ENCODE measurements at places on chromosomes 1 and 21.
A peak's percentile ranks its signal among the peaks of the same experiment; 100 is the strongest.

DNA sequence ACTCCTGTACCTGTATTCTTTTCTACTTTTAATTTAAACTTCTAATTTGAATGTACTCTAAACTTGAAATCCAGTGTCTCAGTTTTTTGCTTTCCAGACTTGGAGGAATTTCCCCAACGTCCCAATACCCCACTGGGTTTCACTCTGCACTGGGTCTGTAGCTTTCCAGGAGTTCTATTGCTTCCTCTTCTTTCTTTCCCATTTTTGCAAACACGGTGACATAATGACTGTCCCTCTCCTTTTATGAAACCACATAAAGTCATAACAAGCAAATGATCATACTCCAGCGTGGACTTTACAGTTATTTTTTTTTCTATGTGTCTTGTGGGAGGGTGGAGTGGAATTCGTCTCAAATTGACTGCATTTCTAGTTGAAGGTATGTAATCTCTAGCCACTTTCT, 97.1 kb downstream of the FASLG start:
- DNase-seq = no peak

DNA sequence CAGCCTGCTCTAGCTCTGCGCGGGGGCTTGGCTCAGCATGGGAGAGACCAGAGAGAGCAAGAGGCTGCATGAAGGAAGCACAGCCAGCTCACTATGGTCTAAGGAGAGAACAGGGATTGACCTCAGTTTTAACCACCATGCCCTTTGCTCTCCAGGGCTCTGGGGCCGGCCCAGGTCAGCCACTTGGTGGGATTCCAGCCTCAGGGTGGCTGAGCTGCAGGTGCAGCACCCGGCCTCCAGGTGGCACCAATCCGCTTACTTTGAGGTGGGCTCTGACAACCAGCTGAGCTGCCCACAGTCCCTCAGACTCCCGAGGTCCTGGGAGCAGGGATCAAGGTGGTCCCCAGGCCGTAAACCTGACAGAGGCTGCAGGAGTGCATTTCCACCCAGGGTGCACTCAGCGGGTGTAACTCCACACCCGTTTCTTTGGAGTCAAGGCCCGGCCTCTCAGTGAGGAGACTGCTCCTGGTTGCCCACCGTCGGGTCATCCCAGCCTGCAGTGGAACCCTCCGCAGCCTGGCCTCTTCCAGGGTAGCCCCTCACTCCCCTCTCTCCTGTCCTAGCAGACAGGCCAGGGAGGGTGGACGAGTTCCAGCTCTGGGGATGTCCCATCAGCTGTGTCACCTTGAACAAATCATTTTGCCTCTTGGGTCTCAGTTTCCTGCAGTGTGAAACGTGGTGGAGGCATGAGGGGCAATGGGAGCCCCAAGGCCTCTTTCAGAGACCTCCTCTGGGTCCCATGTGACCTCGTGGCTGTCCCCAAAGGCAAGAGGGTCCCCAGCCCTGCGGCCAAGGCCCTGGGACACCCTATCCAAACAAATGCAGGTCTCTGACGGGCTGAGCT, 607 bp upstream of the LGR6 start:
- peak; percentile 38 for DNase-seq

DNA sequence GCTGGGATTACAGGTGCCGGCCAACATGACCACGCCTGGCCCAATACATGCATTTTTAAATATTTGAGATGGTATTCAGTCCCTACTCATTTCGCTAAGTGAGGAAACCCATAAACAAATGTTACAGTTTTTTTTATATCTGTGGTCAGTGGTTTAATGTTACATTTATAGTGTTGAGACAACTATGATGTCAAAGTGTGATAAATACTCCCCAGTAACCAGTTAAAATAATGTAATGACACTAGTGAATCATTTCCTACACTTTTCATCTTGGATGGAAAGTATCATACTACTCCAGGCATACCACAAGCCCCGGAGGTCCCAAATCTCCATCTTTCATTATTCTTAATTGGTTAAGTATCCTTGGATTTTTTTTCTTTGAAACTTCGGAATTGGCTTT, 87.5 kb upstream of the KIF26B start:
- no peak for DNase-seq

GRCh38 chr1:30760596-30761324, 3.2 kb upstream of the LAPTM5 start:
- DNase-seq = peak; percentile 33

GRCh38 chr1:117675907-117676430, 70.1 kb downstream of the TENT5C start:
- DNase-seq = no peak

DNA sequence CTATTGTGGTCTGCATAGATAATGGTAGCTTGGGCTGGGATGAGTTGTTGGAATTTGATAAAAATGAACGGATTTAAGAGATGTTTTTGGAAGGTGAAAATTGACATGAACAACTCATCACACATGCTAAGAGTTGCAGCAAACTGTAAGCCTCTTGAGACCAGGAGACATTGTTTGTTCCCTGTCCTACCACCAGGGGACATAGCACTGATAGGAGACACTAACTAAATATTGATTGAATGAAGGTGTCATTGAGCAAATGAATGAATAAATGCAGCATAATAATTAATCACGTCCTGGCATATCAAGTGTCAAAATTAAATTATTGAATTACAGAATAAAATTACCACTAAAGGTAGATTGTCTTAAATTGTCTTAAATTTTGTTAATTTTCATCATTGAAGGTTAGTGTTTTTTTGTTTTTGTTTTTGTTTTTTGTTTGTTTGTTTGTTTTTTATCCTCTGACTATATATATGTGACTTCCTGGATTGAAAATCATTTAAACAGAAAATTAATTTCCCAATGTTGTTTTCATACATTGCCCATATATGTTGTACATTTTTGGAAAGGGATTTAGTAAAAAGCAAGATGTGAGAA, 285.3 kb upstream of the C1orf105 start:
- DNase-seq = no peak

GRCh38 chr1:56644064-56644918, 823 bp upstream of the PRKAA2 start:
- peak; percentile 28 for DNase-seq

DNA sequence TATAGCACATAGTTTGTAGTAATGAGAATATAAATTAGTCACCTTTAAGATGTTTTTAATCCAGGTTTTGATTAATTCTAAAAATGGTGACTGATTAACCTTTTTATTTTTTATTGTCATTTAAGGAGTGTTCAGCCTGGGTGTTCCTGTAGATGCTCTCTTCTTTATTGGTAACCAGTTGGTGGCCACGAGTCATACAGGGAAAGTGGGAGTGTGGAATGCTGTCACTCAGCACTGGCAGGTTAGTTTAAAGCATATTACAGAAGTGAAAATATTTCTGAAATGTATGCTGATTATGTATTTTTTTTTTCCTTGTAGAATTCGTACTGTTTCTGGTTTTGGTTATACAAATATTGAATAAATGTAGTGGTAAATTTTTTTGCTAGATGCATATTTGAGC, 28.1 kb downstream of the KCTD3 start:
- no peak for DNase-seq

DNA sequence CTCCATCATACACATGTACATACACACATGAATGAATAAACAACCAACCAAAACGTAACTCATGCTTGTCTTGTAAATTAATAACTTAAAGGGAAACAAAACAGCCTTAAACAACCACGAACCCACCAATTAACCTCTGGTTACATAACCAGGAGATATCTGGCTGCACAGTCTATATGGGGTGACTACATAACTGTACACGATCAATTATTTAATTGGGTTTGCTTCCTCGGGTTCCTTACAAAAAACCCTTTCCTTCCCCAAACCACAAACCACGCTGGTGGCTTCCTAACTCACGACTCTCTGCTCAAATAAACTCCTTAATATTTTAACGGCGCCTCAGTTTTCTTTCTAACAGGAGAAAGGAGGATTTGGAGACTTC, 744 bp downstream of the ZNF670 start:
- DNase-seq = no peak

GRCh38 chr1:43274804-43275180, 5.0 kb downstream of the TMEM125 start:
- DNase-seq = no peak

- DNase-seq = no peak
Observed at GRCh38 chr21:20341431-20341830, 656.8 kb upstream of the NCAM2 start.
